ENCODE measurements at places on chromosomes 1 and 21.

GRCh38 chr1:166086113-166086883 is 80.5 kb downstream of the FAM78B start:
- no peak for DNase-seq

- no peak for DNase-seq
Measured at GRCh38 chr1:50603274-50604271, 180.3 kb upstream of the DMRTA2 start.

GRCh38 chr1:216223486-216223885 is 199.8 kb downstream of the USH2A start:
- DNase-seq, result no peak

DNA sequence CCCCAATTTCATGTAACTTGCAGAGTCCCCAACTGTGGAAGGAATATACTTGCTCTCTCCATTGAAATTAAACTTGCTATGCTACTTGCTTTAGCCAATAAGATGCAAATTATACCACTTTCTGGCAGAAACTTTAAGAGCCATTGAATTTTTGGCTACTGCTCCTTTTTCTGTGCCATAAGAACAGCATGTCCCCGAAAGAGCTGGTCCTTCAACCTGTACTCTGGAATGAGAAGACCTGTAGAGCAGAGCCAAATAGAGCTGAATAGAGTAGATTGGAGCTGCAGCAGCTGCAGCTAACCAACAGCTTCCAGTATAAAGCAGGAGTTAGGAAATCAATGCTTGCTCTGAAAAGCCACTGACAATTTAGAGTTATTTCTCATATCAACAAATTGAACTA is 472.3 kb upstream of the B3GALT2 start:
- no peak for DNase-seq

DNA sequence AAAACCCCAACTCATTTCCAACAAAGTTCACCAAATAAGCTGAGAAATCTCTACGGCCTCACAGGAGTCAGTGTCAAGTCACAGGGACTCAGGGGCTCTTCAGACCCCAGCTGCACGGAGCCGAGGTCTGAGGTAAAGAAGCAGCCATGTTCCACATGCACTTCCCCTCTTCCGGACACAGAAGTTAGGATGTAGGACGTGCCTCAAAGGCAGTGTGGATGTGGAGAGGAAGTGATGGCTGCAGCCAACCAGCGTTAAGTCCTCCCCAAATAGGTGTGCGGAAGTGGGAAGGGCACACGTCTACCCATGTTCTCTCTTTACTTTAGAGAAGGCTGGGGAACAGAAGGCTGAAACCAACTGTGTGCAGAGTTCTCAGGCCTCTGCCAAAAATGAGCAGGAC is 14.6 kb upstream of the NCF2 start:
- DNase-seq, result no peak

- DNase-seq, result no peak
Measured at GRCh38 chr1:214310010-214310409, 29.1 kb downstream of the SMYD2 start.

DNA sequence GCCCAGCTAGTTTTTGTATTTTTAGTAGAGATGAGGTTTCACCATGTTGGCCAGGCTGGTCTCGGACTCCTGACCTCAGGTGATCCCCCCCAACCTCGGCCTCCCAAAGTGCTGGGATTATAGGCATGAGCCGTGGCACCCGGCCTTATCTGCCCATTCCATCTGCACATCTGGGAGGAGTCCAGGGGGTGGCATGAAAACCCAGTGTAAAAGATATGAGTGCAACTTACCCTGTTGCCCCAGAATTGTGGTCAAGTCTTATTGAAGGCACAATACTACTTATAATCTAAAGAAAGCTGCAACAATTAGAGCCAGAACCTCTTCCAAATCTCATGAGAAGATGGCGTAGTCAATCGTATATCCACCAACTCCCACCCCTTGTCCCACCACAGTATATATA is 18.4 kb downstream of the CTXND2 start:
- DNase-seq, result no peak

DNA sequence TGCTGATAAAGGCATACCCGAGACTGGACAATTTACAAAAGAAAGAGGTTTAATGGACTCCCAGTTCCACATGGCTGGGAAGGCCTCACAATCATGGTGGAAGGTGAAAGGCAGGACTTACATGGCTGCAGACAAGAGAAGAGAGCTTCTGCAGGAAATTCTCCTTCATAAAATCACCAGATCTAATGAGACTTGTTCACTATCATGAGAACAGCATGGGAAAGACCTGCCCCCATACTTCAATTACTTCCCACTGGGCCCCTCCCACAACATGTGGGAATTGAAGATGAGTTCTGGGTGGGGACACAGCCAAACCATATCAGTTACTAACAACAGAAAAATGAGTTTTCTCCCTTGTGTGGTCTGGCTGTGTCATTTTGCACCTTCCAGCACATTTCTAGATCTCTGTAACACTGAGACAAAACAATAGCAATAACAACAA is 741.4 kb downstream of the KCNT2 start:
- DNase-seq, result no peak

DNA sequence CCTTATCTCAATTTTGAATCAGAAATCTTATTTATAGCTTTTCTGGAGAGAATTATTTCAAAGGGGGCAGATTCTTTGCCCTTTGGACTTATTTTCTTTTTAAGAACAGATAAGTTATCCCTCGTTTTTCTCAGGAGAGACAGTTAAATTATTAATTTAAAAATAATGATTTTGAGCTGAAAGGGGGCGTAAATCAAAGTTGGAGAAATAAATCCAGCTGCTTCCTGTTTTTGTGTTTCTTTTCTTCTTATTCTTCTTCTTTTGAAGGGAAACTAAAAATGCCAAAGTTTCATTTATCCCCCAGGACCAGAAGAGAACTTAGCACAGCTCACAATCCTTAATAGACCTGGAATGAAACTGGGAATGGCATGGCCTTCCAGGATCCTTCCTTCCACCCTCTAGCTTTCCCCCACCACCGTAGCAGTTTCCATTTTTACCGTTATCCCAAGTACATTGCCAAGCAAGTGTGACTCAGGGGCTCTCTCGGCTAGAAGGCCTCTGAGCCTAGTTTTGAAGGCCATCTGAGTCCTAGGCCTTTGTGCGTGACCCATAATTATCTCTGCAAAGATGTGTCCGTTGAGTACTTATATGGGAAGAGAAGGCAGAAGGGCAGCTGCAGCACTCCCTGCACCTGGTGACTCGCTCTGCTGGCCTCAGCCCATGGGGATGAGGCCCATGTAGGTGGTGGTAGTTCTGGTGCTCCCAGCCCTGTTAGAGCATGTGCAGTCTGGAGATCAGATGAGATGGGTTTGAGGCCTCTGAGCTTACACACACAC is 181.7 kb downstream of the ROR1 start:
- DNase-seq, result no peak

GRCh38 chr1:210151052-210151672 is 81.4 kb upstream of the SERTAD4 start:
- no peak for DNase-seq

GRCh38 chr1:199976496-199977144 is 50.9 kb upstream of the NR5A2 start:
- DNase-seq, result no peak

DNA sequence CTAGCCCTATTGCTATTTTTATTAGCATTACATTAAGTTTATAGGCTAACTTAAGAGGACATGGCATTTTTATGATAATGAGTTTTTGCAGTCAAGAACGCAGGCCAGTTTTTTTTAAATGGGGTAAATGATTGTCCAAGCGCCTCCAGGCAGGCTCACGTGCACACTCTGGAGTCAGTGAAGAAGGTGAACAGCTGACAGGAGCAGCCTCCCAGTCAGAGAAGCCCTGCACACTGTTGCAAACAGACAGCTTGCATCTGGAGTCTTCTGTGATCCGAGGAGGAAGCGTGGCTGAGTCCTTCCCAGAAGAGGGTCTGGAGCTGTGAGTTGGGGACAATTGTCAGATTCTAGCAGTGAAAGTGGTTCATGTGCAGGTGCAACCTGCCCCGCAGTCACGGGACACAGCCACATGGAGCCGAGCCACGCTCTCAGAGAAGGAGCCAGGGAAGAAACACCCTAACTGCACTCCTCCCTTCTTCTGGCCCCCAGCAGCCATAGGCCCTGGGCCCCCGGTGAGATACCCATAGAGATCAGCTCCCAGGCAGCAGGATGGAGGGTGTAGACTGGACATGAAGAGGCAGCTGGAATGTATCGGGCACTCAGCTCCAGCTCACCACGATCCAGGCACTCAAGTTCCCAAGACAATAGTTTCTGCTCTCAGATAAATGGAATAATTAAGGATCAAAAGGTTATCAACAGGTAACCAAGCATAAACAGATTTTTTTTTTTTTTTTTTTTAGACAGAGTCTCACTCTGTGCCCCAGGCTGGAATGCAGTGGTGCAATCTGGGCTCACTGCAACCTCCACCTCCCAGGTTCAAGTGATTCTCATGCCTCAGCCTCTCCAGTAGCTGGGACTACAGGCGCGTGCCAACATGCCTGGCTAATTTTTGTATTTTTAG is 26.4 kb downstream of the CAPN2 start:
- DNase-seq, result no peak

- no peak for DNase-seq
Measured at GRCh38 chr1:64421377-64421776, 48.6 kb upstream of the CACHD1 start.

DNA sequence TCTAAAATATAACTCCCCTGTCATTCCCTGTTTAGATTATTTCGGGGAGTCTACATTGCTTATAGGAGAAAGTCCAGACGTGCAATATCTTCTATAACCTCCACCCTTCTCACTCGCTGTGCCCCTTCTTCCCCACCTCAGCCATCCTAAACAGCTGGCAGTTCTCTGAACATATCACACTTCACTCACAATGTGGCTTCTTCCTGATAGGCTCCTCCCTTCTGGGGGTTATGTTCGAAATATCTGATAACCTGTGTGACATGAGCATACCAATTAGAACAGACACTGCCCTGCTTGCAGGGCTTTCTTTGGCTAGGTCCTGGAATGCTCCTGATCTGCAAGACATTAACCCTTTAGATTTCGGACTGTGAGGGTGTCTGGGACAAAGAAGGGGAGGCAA is 274.6 kb downstream of the NFIA start:
- no peak for DNase-seq

DNA sequence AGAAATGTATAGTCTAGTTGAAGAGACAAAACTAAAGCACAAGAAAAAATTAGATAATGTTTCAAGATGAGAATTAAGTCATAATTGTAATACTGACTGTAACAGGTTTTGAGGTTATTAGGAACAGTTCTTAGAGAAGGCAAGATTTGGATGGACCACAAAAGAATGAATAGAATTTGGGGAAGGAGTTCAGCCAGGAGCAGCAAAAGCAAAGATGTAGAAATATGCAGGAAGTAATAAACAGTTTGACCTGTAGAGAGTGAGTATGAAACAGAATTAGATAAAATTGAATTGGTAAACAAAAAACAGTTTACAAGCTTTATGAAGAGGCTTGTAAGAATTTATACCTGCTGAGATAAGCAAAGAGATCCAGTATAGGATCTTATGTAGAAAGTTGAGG is 16.3 kb downstream of the VPS45 start:
- DNase-seq, result no peak

- DNase-seq, result no peak
Measured at GRCh38 chr1:12591267-12591938, 26.6 kb downstream of the DHRS3 start.

GRCh38 chr1:77687519-77687906 is 5.1 kb upstream of the ZZZ3 start:
- peak; percentile 29 for DNase-seq

DNA sequence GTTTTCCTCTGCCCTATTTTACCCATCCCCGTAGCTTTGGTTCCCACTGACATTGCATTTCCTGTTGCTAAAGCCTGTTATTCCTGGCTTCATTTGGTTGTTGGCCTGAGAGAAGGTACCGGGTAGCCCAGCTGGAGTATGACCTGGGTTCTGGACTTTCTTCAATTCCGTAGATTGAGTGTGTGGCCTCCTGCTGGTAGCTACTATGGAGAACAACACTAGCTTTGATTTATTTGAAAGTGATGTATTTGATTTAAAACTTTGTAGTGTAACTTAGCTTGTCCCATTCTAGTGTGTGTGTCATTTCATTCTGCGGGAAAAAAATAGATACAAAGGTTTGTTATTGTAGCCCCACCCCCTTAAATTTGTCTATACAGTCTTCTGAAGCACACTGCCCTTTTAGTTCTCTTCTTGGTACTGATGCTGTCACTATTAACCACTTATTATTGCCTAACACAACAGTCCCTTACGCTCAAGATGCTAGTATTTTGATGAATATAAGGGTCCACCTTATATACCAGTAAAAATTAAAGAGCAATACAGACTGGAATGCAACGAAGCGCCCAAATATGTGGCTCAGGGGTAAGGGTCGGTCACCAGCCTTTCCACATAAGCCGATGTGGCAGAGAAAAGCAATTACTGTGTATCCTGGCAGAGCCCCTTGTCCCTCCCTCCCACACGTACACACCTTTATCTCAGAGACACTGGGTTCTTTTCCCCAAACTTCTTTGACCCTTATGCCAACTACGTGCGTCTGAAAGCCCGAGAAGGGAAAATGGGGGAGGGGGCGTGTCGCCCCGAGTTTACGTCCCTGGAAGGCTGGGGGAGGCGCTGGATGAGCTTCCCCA is 643 bp upstream of the MOV10 start:
- peak; percentile 58 for DNase-seq

DNA sequence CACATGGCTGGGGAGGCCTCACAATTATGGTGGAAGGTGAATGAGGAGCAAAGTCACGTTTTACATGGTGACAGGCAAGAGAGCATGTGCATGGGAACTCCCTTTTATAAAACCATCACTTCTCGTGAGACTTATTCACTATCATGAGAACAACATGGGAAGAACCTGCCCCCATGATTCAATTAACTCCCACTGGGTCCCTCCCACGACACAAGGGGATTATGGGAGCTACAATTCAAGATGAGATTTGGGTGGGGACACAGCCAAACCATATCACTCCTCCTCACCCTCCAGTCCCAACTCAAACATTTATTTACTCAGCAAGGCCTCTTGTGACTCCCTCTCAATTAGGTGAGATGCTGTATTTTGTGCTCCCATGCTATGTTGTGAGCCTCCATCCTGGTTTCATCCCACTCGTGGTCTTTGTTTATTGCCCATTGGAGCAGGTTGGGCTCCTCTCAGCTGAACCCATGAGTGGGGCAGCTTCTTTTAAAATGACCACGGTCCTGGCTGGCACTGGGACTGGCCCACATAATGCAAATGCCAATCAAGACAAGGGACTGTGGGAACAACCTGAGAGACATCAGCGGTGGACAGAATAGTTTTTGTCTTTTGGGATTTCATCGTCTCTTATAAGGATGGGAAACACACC is 28.8 kb downstream of the IRF2BP2 start:
- no peak for DNase-seq

DNA sequence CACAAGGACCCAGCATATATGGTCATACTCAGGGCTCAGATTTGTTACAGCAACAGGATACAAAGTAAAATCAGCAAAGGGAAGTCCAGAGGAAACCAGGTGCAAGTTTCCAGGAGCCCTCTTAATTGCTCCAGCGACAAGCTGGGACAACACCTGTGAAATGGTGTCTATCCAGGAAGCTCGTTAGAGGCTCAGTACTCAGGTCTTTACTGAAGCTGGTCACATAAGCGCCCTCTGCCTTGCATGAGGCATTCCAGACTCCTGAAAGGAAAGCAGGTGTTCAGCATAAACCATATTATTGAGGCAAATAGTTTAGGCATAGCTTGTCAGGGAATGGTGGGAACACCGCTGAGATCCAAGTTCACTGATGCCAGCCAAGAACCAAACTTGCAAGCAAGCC is 231.0 kb downstream of the SLC35F3 start:
- no peak for DNase-seq
